ENCODE measurements at places on chromosomes 12 and 14.

DNA sequence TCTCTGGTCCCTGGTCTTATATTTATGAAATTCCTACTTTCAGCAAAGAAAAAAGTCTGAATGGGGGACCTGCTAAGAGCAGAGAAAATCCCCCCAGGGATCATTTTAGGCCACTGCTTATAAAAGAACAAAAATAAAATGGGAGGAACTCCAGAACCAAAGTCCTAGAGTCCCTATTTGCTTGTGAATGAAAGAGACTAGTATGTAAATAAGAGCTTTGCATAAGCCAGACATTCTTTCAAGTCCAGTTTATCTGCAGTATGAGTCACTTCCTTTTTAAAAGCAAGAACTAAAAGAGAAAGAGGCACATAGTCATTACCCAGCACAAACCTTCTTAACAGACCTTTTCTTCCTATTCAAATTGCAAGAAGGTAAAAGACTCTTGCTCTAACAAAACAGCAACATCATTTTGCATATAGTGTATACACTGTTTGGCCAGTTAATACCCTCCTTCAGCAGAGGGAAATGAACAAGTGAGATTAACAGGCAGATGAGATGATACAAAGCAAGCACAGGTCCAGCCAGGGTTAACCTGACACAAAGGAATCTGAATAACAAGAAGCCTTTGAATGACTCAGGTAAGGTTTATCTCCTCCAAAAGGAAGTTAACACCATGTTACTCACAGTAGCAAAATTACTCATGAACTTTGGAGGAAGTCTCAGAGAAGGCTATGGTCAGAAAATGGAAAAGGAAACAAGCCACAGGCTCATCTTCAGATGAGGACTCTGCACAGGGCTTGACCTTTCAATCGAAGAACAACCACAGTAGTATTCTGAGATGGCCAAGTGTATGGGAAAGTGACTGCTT lies 87.3 kb downstream of the PHLDA1 start:
- DNase-seq = no peak

- DNase-seq = peak; percentile 64
Measured at GRCh38 chr12:29782871-29783772, 620 bp downstream of the TMTC1 start.

- DNase-seq = no peak
Measured at GRCh38 chr12:122121745-122122144, 43.2 kb downstream of the MLXIP start.

DNA sequence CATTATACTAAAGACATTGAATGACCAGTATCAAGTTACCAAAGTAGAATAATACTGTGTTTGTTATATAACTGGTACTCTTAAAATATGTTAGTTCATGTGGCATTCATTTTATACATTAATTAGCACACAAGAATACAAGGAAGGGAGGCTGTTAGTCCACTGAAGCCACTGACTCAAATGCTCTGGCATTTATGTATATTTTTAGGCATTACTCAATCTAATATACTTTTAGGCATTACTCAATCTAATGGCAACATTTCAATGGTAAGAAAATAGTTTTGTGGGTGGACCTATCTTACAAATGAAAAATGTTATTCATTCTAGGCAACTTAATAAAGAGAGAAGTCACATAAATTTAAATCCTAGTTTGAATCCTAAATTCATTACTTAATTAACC lies 874.4 kb upstream of the USP15 start:
- DNase-seq = no peak

- DNase-seq = no peak
Measured at GRCh38 chr14:101115652-101116051, 212.1 kb upstream of the RTL1 start.

GRCh38 chr12:9919443-9919842 lies 12.7 kb downstream of the CLEC2A start:
- no peak for DNase-seq

DNA sequence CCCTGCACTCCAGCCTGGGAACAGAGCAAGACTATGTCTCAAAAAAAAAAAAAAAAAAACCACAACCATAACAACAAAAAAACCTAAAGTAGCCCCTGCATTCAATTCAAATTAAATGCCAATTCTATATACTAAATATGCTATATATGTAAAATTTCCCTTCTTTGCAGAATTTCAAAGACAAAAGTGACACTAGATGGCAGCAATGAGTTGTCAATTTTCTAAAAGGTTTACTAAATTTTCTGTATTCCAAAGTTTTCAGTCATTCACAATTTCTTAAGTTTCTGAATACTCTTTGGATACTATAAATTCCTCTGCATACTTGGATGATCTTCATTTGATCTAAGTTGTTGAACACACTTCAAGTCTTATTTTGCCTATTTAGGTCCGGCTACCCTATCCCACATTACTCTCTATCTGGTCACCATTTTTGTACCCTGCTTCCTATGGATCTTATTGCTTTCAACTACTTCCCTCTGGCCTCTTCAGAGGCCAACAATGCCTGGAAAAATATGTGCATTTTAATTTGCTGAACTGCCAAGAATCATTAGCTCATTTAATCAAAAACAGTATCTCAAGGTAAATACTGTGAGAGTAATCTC lies 27.9 kb downstream of the HNRNPC start:
- no peak for DNase-seq

DNA sequence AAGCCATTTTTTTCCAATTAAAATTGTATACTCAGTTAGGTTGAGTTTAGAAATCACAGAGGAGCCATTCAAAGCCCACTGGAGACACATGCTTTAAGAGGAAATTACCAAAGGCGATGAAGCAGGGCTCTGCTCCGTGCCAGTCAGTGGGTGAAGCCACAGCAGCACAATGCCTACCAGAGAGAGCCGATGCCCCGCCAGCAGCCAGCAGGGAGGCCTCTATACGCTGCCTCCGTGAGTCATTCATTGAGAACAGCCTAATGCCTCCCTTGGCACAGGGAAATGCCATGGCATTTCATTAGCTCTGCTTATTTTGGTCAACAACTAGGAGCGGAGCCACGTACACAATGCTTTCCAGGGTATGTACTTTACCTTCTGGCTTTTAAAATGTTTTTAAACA lies 197.8 kb upstream of the FRMD6 start:
- DNase-seq = no peak

DNA sequence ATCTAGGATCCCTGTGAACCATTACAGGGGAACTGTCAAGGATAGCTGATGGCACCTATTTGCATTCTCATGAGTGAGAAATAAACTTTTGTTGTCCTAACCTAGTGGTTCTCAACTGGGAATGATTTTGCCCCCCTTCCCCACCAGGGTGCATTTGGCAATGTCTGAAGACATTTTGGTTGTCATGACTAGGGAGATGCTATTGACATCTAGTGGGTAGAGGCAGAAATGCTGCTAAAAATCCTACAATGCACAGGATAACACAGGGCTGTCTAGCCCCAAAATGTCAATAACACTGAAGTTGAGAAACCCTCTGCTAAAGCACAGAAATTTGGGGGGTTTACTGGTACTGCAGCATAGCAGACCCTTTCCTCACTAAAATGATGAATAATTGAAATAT lies 140.9 kb upstream of the SRRM4 start:
- no peak for DNase-seq

DNA sequence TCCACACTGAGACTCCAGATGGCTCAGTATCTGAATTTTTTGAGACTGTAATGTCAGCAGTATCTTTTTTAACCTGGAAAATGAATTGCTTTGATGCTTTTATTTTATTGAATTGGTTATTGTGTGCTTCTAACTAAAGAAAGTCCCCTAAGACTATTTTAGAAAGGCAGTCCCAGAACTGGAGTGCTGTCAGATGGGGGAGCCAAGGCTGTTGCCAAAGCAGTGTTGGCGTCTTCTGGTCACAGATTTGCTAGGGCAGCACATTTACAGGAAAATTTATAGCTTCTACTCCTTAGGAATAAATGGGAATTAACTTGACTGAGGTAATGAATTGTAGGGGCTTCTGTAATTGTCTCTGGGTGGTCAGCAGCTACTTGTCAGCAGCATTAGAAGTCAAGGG lies 157.1 kb upstream of the ARHGAP5 start:
- DNase-seq = no peak

- no peak for DNase-seq
Measured at GRCh38 chr14:73591690-73592449, at the start of gene ACOT4. Gene ACOT4, plus strand, starts transcription at chr14:73591873. Its CDS starts 87 bp downstream, at chr14:73591960.

Measured in ovary (tissue), 10 donors.